ENCODE measurements at places on chromosomes 1 and 21. TPM values are rescaled to one million over a fixed set of nuclear protein-coding genes. Genes with fewer than 3 reads are reported as not detected.

The SIPA1L2 gene
- total RNA-seq: 22.6 TPM

The PDE4B gene
- 55.6 TPM for total RNA-seq

The FGR gene
- total RNA-seq: not detected

The KIF2C gene
- 35.3 TPM for total RNA-seq

The MTX1 gene
- 58.1 TPM for total RNA-seq

The MMEL1 gene
- 1.5 TPM for total RNA-seq

The ROR1 gene
- 12.7 TPM for total RNA-seq

The ZNF697 gene
- total RNA-seq: 23.1 TPM

The PODN gene
- 0.65 TPM for total RNA-seq

The LEMD1 gene
- not detected for total RNA-seq

The HTR6 gene
- total RNA-seq: not detected

The SLFNL1 gene
- 0.46 TPM for total RNA-seq

The HRNR gene
- total RNA-seq: not detected

The UBL4B gene
- not detected for total RNA-seq

The SEC22B gene
- 28.6 TPM for total RNA-seq

The LAPTM5 gene
- total RNA-seq: 9.7 TPM

The CD247 gene
- not detected for total RNA-seq

The IL24 gene
- total RNA-seq: 0.15 TPM

The ZNF593OS gene
- not detected for total RNA-seq

The URB1 gene
- total RNA-seq: 15.6 TPM

The DCLRE1B gene
- total RNA-seq: 1.9 TPM

The KRTAP21-1 gene
- total RNA-seq: not detected

The SDC3 gene
- total RNA-seq: 4.5 TPM

The CYP2J2 gene
- total RNA-seq: 0.91 TPM

The GPR52 gene
- 0.61 TPM for total RNA-seq

The POLR3GL gene
- 18.8 TPM for total RNA-seq

The FALEC gene
- total RNA-seq: not detected

The LDLRAD1 gene
- not detected for total RNA-seq

The SYT2 gene
- total RNA-seq: not detected
